ENCODE measurements at places on chromosomes 7 and 10.

GRCh38 chr10:91700788-91701444, 68.0 kb upstream of the PPP1R3C start:
- no peak for DNase-seq

GRCh38 chr10:3636356-3637181, 148.4 kb downstream of the KLF6 start:
- DNase-seq: no peak

DNA sequence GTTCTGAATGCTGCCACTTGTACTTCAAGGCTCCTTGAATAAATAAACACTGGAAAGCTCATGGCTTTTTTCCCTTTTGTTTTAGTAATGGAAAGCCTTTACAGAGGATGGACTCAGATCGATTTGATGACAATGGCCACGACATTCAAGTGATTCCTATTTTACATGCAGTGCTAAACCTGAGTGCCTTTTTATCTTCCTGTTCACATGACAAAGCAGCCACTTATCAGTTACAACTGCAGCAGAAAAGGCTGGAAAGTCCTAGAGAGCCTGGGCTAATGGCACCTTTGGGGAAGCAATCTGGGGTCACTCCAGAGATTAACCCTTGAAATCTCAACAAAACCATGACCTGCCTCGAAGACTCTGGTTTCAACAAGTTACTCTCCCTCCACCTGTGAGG, 249.0 kb upstream of the AUTS2 start:
- no peak for DNase-seq

DNA sequence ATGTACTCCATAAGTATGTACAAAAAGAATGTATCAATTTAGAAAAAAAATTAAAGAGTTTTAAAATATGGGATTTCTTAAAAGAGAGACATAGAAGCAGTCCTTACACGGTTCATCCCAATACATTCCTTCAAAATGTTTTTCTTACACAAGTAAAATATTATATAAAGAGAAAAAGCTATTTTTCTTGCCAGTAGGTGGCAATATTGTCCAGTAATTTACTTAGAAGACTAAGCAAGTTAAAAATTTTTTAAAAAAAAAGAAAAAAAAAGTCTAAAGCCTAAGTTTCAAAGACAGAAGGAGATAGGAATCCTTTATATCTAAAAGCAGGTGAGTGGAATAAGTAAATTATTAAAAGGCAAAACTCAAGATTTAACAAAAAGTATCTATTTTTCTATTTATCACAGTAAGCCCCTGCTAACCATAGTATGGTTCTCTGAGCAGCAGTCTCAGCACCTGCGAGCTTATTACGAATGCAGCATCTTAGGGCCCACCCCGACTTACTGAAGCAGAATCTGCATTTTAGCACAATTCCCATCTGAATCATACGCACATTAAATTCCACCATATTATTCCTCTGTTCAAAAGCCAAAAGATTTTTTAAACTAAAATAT, 240.6 kb downstream of the DGKI start:
- no peak for DNase-seq

DNA sequence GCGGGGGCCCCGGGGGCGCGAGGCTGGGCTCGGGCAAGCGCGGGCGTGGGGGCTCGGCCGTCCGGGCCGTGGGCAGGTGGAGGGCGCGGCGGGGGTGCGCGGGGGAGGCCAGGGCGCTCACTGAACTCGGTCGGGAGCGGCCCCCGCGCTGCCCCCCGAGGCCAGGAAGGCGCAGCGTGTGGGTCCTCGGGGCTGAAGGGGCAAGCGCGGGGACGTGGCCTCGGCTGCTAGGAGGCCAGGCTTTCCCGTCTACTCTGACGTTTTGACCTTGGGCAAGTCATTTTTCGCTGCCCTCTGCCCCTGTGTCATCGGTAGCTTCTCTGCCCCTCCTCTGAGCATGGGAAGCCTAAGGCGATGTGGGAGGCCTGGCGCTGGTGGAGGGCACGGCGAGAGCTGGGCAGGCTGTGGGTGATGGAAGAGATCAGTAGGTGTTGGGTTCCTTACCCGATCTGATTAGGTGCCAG, 441 bp downstream of the FBH1 start:
- DNase-seq: no peak

- DNase-seq: peak; percentile 57
Measured at GRCh38 chr7:5704534-5704922, 76.9 kb downstream of the RNF216 start.

DNA sequence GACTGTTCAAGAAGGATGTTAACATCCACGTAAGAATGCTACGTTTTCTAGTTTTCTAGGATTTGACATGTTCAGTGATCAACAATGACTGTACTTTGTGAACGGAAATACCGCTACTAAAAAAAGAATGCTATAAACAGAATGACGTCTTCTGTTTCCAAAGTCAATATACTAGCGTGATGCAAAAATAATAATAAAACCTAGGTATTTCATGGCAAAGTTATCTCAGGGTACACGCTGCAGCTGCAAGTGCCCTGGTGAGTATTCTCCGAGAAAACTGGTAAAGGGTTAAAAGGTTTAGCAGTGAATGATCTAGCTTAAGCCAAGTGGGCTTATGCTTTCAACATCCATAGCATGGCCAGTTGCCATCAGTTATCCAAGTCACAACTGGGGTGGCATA, 653.3 kb upstream of the PFKP start:
- DNase-seq: no peak

- no peak for DNase-seq
Measured at GRCh38 chr7:20529260-20529659, 86.2 kb upstream of the ABCB5 start.

- DNase-seq: no peak
Measured at GRCh38 chr7:15341817-15342216, 220.0 kb downstream of the AGMO start.

GRCh38 chr10:131580674-131581073, 269.2 kb upstream of the TCERG1L start:
- no peak for DNase-seq

DNA sequence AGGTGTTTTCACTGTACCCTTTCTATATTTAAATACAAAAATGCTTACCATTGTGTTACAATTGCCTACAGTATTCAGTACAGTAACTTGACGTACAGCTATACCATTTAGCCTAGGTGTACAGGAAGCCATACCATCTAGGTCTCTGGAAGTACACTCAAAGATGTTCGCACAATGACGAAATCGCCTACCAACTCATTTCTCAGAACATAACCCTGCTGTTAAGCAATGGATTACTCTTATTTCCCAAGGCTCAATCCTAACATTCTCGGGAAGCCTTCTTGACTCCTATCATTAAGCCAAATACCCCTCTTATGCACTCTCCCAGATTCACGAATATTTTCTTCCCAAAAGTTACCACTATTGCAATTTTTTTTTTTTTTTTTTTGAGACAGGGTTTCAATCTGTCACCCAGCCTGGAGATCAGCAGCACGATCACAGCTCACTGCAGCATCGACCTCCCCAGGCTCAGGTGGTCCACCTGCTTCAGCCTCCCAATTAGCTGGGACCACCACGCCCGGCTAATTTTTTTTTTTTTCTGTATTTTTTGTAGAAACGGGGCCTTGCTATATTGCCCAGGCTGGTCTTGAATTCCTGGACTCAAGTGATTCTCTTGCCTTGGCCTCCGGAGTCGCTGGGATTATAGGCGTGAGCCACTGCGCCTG, 1.5 kb downstream of the CWF19L1 start:
- no peak for DNase-seq

DNA sequence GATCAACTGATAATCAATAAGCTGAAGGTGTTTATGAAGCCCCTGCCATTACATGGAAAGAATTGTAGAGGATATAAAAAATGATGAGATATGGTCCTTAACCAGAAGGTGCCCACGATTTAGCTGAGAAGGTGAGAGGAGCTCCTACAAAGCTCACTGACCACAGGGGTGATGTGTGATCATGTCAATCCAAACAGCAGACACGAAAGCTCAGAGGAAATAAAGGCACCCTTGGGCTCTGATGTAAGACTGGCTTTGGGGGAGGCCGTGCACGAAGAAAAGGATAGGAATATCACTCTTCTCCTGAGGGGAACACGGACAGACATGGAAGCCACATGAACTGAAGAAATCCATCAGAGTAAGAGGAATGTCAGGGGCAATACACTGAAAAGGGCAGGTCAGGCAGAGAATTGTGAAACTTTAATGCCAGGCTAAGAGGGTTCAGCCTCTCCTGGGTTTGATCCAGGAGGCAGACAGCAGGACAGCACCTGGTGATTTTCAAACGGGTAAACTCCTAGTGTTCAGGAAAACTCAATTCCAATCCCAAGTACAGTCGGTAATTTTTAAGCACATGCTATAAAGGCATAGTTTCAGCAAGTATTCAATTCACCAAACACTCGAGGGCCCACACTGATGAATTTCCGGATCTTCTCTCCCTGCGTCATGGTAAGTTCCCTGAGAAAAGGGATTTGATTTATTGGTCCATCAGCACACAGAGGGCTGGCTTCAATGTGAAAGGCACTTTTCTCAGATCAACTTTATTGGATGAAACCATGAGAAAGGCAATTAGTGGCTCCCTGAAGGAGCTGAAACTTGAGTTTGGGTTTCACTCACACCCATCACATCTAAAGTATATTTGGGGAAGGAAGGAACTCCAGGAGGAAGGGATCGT, 163.8 kb downstream of the PRPF18 start:
- no peak for DNase-seq

- DNase-seq: no peak
Measured at GRCh38 chr10:84608126-84608525, 279.7 kb downstream of the CCSER2 start.

DNA sequence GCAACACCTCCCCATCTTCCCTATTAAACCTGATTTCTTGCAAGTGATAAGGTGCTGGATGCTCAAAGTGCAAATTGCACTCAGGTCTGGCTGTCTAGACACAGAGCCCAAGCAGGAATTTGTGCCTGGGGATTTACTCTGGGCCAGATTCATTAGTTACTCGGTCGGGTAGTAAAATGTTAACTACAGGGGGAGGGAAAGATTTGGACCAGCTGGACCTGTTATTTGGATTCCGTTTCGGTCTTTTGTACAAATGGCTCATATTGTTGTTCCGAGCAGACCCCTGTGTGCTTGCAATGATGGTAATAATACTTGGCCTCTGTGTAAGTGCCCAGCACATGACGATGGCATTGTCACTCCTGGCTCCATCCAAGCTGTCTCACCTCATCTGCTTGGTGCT, 609.6 kb downstream of the KCNMA1 start:
- no peak for DNase-seq

DNA sequence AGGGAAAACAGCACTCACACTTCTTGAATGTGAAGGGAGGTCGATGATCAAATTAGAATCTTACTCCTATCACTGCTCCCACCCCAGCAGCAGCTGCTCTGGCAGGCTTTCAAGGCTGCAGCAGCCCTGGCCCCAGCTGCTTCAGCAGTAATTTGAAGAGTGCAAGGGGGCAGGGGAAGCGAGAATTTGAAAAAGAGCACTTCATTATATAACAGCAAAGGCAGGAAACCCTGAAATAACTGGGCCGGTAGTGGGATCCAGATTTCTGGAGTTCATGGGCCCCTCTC, 44.9 kb downstream of the MYPN start:
- DNase-seq: no peak

GRCh38 chr10:11830836-11831519, 7.8 kb downstream of the PROSER2 start:
- DNase-seq: no peak

- DNase-seq: no peak
Measured at GRCh38 chr7:157007470-157008066, 2.9 kb downstream of the MNX1 start.

GRCh38 chr10:117221156-117221711, 19.7 kb upstream of the SLC18A2 start:
- no peak for DNase-seq

DNA sequence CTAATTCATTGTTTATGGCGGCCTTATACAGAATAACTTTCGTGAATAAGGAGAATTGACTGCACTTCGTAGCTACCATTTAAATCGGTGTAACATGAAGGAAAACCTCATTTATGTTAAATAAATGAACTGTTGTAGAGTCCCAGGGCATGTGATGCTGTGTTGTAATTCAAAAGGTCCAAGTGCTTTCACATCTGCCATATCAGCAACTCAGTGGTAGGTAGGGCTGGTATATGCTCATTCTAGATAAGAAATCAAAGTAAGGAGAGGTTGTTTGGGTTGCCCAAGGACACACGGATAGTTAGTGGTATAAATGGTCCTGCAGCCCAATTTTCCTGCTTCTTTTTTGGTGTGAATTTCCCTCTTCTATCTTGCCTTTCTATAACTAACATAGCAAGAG, 15.8 kb downstream of the BBS9 start:
- no peak for DNase-seq

DNA sequence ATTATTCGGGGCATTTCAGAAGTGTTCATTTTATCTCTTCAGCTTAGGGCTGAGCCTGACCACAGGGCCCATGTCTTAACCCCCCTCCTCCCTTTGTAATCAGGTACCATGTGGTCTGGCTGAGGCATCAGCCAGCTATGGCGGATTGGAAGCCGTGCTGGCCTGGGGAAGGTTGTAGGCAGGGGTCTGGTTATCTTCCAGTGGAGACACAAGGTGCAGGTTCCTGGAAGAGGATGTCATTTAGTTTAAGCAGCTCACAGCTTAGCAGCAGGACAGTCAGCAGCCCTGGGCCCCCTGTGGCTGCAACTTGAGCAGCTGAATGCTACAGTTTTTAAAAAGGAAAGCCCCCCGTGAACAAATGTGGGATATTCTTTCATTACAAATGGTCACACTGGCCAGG, 22.1 kb downstream of the BAG3 start:
- DNase-seq: no peak

- DNase-seq: no peak
Measured at GRCh38 chr10:69316313-69317059, 38.2 kb downstream of the HK1 start.

DNA sequence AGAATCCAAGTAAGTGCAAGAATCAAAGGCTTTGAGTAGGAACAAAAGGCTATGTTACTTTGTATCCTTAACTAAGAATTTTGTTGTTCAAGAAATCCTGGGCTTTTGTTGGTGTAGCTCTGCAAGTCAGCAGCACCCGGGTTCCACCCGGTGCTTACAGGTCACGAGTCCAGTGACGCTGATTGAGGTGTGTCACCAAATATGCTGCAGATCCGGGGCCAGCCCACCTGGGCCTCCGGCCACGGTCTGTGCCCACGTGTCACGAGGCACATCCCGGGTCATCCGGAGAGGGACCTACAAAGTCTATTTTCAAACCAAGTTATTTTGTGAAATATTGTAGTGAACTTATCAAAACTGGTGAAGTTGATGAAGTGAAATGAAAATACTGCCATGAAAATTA, 103.1 kb downstream of the MGMT start:
- no peak for DNase-seq

GRCh38 chr7:70410134-70410750, 721.7 kb upstream of the GALNT17 start:
- no peak for DNase-seq

Data from stimulated activated CD4-positive, alpha-beta T cell treated with anti-CD3 and anti-CD28 coated beads, TNF-alpha, amount 100 ng/mL, for 4 hours (primary cell).